T-cell (primary cell): ENCODE measurements at places on chromosomes 11 and 22. TPM values are rescaled to one million over a fixed set of nuclear protein-coding genes. Genes with fewer than 3 reads are reported as not detected.
A peak's percentile ranks its signal among the peaks of the same experiment; 100 is the strongest.

GRCh38 chr22:44578516-44579230, 80.6 kb upstream of the RTL6 start:
- H3K36me3 ChIP-seq = no peaks in the 10 kb centered on the region
- H3K4me1 ChIP-seq = no peaks in the 10 kb centered on the region
- no peak for DNase-seq
- H3K27ac ChIP-seq = no peak overlapping the region

GRCh38 chr22:45799291-45799690, 127.7 kb downstream of the ATXN10 start:
- no peak for DNase-seq
- H3K27me3 ChIP-seq = no peaks in the 10 kb centered on the region
- peaks cover 5% of the 10 kb centered on the region for H3K36me3 ChIP-seq
- no peak overlapping the region for H3K27ac ChIP-seq

DNA sequence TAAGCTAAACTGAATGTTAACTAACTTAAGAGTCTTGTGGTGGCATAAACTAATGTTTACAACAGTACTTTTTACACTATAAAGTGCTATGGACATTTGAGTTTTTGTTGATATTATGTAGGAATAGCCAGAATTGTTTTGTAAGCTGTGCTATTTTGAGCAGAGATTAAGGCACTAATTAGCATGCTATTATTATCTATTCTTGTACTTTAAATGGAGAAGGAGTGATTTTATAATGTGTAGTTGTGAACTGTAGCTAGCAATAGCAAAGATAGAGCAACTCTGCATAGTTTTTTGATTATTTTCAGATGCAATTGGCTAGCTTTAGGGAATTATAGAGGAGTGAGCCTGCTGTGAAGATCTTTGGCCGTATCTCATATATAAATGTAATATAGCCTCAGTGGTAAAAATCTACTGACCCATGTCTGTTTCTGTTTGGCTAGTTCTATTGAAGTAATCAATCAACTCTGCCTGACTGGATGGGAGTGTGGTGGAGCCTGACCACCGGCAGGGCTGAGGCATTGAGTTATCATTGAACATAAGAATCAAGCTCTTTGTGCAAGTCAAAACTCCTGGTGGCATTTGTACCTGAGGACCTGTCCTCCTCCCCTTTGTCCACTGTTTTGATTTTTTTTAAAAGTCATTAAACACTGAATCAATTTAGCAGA, 34.3 kb downstream of the NCAM1 start:
- H3K4me3 ChIP-seq = no peak overlapping the region
- peaks cover 5% of the 10 kb centered on the region for H3K27me3 ChIP-seq
- no peaks in the 10 kb centered on the region for H3K4me1 ChIP-seq
- H3K36me3 ChIP-seq = no peaks in the 10 kb centered on the region

Gene RAG2
- not detected for total RNA-seq

GRCh38 chr22:47259990-47260389, 497.5 kb downstream of the TBC1D22A start:
- no peak for DNase-seq
- H3K36me3 ChIP-seq = no peaks in the 10 kb centered on the region
- H3K27ac ChIP-seq = no peak overlapping the region
- no peak overlapping the region for H3K4me3 ChIP-seq
- H3K27me3 ChIP-seq = peaks cover 26% of the 10 kb centered on the region

DNA sequence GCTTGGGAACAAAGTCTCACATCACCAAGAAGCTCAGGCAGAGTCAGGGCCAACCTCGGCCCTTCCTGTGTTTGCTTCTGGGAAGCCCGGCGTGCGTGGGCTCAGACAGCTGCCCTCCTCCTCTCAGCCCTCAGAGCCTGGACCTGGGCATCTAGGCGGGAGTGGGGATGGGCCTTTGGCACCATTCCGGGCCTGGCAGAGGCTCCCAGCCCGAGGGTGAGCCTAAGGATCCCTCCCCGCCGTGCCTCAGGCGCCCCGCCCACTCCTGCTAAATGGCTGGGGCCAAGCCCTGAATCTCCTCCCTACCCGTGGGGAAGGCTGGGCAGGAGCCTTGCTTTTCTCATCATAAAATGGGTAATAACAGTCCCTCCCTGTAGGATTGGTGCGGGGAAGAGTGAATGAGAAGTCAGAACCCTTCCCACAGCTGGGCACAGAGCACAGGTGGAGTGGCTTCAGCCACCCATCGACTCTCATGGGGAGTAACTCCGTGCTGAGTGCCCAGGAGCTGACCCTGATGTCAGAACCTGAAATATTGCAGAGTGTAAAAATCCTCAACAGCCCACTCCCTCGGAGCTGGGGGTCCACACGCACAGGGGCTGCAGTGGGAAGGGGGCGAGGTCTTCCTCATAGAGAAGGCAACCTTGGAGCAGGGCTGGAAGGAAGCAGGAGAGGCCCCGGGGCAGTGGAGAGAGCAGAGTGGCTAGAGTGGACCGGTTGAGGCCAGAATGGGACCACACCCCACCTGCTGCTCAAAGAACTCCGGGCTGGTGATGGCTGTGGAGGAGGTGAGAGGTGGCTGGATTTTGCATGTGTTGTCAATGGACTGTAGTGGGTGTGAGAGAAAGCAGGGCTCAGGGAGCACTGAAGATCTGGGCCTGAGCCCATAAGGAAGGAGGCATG, 18.8 kb upstream of the CDKN1C start:
- DNase-seq = no peak
- H3K27me3 ChIP-seq = peaks cover 2% of the 10 kb centered on the region
- H3K4me1 ChIP-seq = peaks cover 31% of the 10 kb centered on the region
- peaks cover 4% of the 10 kb centered on the region for H3K36me3 ChIP-seq
- H3K27ac ChIP-seq = no peak overlapping the region
- H3K4me3 ChIP-seq = no peak overlapping the region

DNA sequence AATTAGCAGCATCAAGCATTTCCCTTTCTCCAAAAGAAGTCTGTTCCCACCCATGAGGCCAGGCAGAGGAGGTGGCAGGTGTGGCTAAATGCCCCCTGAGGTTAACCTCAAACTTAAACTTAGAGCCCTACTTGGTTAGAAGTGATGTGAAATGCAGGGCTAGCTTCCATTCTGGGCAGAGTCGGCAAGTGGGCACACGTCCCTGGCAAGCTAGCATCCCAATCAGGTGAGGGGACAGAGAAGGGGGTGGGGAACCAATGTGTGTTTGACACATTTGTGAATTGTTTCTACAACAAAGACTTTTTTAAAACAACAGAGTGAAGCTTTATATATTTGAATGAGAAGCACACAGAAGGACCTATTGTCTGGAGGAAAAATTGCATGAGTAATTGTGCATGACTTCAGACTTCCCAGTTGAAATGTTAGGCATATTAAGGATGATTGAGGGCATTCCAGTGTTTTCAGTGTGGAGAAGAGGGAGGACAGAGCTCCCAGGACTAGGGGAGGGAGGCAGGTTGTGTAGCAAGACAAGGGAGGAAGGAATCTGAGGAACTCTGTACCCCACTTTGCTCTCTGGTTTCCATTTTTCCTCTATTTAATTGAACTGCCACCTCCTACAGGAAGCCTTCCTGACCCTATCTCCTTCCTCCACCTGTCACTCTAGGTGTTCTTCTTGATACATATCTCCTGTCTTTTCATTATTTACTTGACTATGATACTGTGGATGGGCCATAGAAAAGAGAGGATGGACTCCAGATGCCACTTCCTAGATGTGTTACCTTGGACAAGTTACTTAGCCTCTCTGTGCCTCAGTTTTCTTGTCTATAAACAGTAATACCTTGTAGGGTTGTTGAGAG, 83.3 kb upstream of the PICALM start:
- DNase-seq = no peak
- no peaks in the 10 kb centered on the region for H3K27me3 ChIP-seq
- H3K4me3 ChIP-seq = no peak overlapping the region

Gene ASPHD2
- 1.9 TPM for total RNA-seq

- H3K4me1 ChIP-seq = no peaks in the 10 kb centered on the region
- H3K27me3 ChIP-seq = no peaks in the 10 kb centered on the region
- no peak overlapping the region for H3K4me3 ChIP-seq
Measured at GRCh38 chr11:93267383-93267782, 63.2 kb upstream of the DEUP1 start.

GRCh38 chr11:24496736-24497725, at the start of gene LUZP2:
TSS of gene LUZP2 (plus strand) at chr11:24497053.
- H3K4me3 ChIP-seq = no peak within 1 kb of the TSS
- no peak within 1 kb of the TSS for H3K27ac ChIP-seq
- DNase-seq = no peak

DNA sequence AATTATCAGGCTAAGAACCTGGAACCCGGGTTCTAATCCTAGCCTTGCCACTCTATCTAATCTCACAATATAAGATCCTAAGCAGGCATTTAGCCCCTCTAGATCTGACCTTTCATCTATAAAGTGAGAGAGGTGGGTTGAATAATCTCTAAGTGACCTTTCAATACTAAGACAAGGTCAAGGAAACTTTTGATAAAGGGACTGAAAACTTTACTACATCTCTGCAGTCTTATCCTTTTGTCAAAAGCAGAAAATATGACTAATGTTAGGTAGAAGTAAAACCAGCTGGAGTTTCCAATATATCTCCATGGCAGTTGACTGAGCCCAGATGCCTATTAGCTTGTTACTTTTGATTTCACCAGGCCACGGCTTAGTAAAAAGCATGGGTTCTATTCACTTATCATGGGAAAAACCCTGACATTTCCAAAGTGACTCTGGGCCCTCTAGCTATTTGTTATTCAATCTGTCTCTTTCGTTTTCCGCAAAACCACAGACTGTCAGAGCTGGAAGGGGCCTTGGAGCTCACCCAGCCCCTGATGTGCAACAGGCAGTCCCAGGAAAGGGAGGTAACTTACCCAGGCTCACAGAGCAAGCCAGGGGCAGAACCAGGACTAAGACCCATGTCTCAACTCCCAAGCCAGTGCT, 75.8 kb downstream of the RAB30 start:
- H3K36me3 ChIP-seq = no peaks in the 10 kb centered on the region
- no peaks in the 10 kb centered on the region for H3K27me3 ChIP-seq
- no peak overlapping the region for H3K4me3 ChIP-seq
- DNase-seq = peak; percentile 12
- peaks cover 5% of the 10 kb centered on the region for H3K4me1 ChIP-seq
